ENCODE measurements at places on chromosomes 1 and 21.

DNA sequence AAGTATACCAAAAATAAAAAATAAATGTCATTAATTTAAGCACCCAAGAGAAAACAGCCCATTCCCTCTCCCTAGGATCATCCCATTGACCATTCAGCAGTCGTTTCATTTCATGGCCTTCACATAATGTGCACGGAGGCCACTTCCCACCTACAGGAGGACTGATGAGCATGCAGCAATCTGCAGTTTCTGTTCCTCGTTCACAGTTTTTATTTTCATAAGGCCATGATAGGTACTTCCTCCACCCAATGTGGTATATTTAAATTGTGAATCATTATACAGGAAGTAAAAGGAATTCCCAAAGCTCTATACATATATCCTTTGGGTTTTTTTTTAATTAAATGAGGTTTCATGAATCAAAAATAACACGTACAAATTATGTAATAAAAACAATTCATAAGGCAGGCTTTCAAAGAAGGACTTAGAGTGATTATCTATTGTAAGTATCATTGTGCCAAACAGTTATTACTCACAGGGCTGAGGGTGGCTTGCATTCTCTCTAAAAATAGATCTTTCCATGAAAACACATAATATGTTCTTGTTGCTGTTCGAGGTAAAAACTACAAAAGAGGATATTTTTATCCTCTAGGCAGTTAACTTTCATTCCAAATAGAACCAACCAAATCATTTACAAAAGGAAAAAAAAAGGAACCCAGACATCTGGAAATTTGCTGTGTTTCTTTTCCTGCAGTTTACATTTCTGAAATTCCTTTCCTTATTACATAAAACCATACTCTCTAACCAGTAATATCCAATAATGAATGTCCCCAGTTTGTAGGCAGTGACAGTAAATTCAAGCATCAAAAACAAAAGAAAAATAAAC, 27.5 kb upstream of the SLC44A3 start:
- DNase-seq, result no peak

DNA sequence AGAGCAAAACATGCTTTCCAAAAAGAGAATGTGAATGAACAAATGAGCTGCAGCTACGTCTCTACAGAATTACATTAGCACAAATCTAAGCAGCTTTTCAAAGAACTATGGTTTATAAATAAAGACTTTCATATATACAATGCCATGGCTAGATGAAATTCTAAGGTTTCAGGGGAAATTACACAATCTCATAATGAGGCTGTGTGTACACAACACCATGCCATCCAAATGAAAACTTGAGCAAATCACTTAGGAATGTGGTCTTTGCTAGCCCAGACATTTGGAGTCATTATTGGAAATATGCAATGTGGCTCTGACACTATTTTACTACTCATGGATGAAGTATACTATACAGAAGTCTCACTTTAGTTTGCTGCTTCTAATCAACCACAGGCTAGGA, 37.5 kb downstream of the SPAG17 start:
- no peak for DNase-seq

- no peak for DNase-seq
Observed at GRCh38 chr1:228231189-228231588, 23.3 kb downstream of the OBSCN start.

GRCh38 chr1:242827538-242827937, 303.0 kb upstream of the PLD5 start:
- DNase-seq, result no peak

DNA sequence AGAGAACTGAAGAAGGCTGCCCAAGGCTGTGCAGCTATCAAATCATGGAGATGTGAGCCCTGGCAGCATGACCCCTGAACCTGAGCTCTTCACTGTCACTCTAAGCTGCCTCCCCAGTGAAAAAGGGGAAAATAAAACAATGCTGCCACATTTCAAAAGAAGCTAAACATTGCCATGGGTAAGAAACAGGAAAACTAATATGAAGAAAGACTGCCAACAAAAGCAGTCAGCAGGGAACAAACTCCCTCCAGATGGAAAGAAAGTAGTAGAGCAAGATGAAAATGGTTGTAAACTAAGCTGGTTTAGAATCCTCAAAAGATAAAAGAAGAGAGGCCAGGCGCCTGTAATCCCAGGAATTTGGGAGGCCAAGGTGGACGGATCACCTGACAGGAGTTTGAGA, 36.2 kb upstream of the CSF1 start:
- no peak for DNase-seq

DNA sequence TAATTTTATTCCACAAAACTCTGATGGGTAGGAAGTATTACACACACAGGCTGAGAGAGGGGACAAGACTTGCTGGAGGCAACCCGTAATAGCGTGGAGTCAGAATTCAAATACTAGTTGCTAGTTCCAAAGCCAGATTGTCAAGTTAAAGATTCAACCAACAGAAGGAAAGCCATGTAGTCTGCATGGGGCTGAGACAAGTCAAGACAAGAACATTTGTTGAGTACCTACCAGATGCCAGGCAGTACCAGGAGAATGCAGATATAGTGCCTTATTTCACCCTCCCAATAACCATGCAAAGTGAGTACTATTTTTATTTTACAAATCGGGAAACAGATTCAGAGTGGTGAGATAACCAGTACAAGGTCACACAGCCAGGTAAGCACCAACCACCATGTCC, 110.4 kb upstream of the SPATA6 start:
- no peak for DNase-seq

DNA sequence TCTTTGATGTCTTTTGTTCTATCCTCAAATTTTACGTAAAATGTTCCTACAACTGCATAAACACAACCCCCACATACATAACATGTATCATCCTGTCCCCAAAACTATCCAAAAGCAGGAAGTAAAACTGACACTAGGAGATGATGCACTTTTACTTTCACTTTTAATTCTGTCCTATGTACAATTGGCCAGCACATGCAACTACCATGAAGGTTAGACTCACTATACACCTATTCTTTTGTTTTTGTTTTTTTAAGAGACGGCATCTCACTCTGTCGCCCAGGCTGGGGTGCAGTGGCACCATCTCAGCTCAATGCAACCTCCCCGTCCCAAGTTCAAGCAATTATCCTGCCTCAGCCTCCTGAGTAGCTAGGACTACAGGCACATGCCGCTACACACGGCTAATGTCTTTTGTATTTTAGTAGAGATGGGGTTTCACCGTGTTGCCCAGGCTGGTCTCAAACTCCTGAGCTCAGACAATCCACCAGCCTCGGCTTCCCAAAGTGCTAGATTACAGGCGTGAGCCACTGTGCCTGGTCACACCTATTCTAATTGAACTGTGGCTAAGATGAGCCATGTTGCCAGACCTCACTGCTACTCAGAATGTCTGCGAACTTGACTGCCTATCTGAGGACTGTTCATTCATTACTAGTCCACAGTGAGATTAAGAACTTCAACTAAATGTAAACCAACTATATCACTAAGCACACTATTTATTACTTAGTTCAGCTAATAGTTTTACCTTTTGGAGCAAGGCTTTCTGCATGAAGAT, 48.0 kb downstream of the TOR3A start:
- DNase-seq, result no peak

DNA sequence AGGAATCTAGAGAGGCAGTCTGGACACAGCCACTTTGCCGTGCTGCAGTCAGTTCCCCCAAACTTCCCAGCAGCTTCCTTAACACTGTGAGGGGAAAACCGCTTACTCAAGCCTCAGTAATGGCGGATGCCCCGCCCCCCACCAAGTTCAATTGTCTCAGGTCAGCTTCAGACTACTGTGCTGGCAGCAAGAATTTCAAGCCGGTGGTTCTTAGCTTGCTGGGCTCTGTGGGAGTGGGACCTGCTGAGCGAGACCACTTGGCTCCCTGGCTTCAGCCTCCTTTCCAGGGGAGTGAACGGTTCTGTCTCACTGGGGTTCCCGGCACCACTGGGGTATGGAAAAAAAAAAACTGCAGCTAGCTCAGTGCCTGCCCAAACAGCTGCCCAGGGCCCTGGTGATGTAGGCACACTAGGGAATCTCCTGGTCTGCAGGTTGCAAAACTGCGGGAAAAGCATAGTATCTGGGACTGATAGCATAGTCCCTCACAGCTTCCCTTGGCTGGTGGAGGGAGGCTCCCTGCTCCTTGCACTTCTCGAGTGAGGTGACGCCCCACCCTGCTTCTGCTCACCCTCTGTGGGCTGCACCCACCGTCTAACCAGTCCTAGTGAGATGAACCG, 23.7 kb upstream of the HFM1 start:
- DNase-seq, result no peak

DNA sequence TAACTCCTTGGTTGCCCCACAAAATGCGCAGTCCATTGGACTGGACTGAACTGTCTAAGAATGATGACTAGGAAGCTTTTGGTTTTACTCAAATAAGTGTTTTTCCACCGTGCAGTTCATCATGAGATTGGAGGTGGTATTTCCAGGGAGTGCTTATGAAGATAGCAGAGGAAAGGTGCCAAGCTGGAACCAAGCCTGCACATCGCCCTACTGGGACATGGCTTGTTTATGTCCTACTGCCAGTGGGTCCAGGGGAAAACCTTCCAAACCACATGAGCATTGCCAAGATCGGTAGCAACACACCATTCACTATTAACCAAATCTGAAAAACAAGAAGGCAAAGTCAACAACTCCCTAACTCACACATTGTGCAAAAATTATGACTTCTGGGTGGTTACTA, 54.7 kb upstream of the DSCAM start:
- no peak for DNase-seq

DNA sequence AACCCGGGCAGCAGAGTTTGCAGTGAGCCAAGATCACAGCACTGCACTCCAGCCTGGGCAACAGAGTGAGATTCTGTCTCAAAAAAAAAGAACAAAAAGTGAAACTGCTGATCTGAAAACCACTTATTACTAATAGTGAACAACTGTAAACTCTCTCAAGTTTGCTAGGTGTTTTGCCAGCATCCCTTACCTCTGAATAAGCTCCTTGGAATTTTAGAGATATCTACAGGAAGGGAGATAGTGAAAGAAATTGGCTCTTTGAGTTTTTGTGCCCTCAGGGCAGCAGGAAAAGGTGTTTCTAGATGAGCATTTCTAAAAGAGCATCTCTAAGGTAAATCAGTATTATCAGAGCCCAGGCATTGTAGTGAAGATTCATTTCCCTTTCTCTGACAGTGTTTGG, 27.1 kb downstream of the PARK7 start:
- no peak for DNase-seq

- no peak for DNase-seq
Observed at GRCh38 chr21:46081862-46082712, 15.8 kb upstream of the COL6A2 start.

DNA sequence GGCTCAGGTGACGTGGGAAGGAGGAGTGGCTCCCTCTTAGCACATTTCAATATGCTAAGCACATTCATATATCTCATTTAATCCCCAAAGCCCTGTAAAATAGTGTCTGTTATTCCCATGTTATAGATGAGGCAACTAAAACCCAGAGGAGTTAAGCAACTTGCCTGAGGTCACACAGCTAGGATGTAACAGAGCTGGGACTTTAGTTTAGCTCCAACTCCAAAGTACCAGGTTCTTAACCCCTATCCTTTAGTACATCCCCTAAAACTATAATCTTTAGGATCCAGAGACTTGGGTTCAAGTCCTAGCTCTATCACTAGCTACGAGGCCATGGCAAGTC, 48.5 kb downstream of the LGR6 start:
- DNase-seq, result no peak

DNA sequence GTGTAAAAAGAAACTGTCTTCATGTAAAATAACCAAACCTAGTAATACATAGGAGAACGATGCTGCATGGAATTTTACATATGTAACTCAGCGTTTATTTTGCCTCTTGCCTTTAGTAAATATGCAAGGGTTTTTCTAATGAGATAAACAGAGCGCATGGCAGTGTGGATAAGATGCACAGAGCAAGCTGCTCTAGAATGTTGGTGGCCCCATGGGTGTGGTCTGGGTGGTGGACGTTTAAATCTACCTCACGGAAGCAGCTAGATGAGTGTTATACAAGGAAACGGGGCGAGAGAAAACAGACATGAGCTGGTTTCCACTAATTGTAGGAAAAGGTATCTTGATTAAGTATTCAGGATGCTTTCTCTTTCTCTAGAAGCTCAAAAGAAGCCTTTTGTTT, 205.9 kb downstream of the DSCAM start:
- DNase-seq, result no peak

GRCh38 chr1:183956559-183957188, 80.9 kb downstream of the COLGALT2 start:
- no peak for DNase-seq

DNA sequence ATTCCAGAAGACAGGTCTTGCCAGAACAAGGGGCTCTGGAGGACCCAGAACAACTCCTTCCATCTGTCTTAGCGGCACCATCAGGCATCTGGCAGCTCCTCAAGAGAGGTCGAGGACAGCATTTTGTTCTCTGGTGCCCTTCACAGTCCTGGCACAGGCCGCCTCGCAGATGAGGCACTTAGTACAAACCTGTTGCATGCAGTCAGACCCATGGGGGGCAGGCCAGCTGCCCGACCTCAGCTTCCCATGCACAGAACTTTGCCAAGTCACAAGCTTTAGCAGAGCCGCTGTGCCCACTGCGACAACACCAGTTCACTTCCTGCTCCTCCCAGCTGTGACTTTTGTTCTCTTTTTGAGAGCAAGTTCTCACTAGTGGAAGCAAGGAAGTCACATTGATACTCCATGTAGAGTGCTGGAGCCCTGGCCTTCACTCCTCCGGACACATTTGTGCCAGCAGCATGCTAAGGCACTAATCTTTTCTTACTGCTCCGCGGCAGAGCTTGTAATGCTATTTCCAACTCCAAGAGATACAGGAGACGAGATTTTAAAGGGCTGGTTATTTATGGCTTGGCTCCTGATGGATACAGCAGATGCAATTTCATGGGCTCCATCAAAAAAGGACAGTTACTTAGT, 44.6 kb downstream of the HMGB4 start:
- no peak for DNase-seq

DNA sequence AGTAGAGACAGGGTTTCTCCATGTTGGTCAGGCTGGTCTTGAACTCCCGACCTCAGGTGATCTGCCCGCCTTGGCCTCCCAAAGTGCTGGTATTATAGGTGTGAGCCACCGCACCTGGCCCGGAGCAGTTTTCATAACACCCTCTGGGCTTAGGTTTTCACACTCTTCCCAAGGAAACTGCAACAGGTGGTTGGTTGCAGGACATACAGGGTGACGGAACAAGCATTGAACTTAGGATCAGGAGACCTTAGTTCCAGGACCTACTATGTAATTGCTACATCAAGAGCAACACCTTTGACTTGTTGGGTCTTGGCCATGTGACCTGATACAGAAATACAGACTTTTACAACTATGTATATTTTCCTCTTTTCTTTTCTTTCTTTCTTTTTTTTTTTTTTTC, 37.9 kb downstream of the MFSD2A start:
- DNase-seq, result no peak

DNA sequence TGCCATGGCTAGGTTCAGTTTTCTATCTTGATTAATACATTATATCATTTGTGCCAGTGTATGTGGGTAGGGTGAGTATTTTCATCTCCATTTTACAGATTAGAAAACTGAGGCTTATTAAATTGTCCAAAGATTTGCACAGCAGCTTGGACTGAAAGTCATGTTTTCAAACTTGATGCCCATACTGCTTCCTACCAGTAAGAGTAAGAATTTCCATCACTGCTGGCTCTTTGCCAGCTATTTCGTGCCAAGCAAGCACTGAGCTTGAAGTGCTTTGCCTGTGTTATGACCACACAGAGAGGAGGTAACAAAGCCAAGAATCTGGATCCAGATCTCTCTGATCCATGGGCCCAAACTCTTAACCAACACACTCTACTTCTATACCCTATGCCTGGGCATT, 295.0 kb downstream of the VAV3 start:
- DNase-seq, result no peak

GRCh38 chr1:118204105-118204504, 19.1 kb upstream of the SPAG17 start:
- DNase-seq, result no peak
